Left renal cortex interstitium (tissue), 4 donors: ENCODE measurements at places on chromosomes 16 and 17. TPM values are rescaled to one million over a fixed set of nuclear protein-coding genes. Genes with fewer than 3 reads are reported as not detected.

- no peak for DNase-seq
Observed at GRCh38 chr17:13212860-13213259, 195.0 kb upstream of the ELAC2 start.

DNA sequence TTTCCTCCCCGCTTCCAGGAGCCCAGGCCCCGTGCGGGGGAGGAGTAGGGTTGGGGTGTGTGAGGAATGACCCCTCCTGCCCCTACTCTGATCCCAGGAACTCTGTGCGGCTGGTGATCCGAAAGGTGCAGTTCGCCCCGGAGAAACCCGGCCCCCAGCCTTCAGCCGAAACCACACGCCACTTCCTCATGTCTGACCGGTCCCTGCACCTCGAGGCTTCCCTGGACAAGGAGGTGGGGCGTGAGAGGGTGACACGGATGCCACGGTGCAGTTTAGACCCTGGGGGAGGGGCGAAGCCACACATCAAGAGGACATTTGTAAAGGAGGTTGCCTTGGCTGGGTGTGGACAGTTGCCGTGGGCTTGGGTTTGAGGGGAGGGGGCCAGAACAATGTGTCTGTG lies 7.4 kb downstream of the ARRB2 start:
- no peak for DNase-seq

- no peak for DNase-seq
Observed at GRCh38 chr16:13781575-13782338, 138.2 kb upstream of the ERCC4 start.

GRCh38 chr16:84829168-84829965 lies 9.6 kb downstream of the CRISPLD2 start:
- DNase-seq = no peak

DNA sequence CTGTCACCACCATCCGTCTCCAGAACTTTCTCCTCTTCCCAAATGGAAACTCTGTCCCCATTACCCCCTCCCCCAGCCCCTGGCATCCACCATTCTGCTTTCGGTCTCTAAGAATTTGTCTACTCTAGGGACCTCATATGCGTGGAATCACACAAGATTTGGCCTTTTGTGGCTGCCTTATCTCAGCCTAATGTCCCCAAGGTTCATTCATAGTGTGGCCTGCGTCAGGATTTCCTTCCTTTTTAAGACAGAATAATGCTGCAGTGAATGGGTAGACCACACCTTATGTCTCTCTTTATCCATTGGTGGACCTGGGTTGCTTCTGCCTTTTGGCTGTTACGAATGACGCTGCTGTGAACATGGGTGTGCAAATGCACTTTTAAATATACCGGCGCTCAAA lies 139.7 kb upstream of the PLCG2 start:
- no peak for DNase-seq

GRCh38 chr17:65527857-65528591 lies 33.4 kb downstream of the AXIN2 start:
- DNase-seq = no peak

DNA sequence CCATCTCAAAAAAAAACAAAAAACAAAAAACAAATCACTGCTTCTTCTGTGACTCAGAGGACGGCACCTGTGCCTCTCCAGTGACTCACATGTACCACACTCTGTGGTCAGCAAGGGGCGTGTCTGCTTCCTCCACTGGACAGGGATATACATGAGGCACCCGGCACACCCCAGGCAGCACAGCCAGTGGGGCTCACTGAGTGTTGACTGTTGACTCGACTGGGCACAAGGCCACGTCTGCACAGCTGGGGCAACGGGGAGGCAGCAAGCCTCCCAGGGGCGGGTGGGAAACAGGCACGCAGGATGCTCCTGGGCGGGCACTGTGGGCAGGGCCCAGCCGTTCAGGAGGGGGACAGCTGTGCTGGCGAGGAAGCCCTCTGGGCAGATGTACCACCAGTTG lies 64.1 kb downstream of the TIMM22 start:
- DNase-seq = no peak

- no peak for DNase-seq
Observed at GRCh38 chr17:4272213-4272971, 8.6 kb upstream of the ANKFY1 start.

GRCh38 chr16:53035176-53035942 lies 17.3 kb downstream of the CHD9NB start:
- no peak for DNase-seq

GRCh38 chr16:78461496-78462287 lies 362.2 kb downstream of the WWOX start:
- DNase-seq = no peak

Gene CA7
- polyA plus RNA-seq = 0.33 TPM

Gene ZNF385C
- 5.2 TPM for polyA plus RNA-seq

Gene CHAD
- 1.4 TPM for polyA plus RNA-seq

Gene SEZ6L2
- polyA plus RNA-seq = 15.9 TPM
